ENCODE measurements at places on chromosomes 3 and 15. TPM values are rescaled to one million over a fixed set of nuclear protein-coding genes. Genes with fewer than 3 reads are reported as not detected.

DNA sequence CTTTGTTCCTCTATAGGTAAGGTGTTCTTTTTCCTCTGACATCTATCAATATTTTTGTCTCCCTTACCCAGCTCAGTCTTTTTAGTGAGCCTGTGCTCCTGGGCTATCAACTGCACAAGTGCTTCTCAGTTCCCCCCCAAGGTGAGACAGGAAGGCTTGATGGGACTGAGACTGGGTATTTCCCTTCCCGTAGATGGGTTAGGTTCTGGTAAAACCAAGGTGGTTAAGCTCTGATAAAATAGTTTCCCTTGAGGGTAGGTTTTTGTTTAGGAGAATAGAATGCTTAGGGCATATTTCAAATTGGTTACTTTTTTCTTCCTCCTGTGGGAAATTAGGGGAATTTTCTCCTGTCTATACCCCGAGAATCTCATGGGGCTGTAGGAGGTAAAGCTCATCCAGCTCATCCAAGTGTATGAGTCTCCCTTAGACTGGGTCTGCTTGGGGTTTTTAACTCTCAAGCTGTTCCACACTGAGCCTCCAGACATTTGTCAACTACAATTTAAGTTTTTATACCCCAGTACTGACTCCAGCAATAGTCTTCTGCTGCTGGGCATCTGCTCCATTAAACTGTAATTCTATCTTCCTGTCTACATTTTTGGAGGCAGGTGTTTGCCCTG, 44.9 kb downstream of the OXSR1 start:
- no peak for DNase-seq

DNA sequence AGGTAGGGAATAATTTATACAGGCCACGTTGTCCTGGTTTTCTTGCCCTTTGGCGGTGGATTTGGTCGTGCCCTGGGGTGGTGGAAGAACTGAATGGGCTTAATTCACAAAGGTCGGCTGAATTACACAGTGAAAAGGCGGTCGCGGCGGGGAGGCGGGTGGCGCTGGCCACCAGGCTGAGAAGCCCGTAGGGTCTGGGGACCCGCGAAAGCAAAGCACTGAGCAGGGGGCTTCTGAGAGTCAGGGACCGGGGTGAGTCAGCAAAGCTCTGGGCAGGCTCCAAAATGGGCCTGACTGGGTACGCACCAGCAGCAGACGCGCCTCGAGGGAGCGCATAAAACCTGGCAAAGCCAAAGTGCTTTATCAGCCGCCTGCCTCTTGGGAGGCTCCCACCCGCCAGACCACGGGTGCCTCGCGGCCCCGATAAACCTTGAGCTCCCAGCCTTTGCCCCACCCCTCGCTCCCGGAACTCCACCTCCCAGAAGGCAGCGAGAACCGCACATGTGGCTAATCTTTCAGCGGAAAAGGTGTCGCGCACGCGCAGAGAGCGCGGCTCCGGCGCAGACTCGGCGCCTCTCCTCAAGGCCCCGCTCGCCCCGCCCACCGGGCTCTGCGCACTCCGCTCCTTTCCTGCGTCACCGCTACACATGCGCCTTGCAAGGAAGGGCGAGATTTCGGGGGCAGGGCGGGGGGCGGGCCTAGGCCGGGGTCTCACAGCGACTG, 377 bp upstream of the ABCF3 start:
- peak; percentile 100 for DNase-seq

The GABRG3 gene
- not detected for total RNA-seq

- DNase-seq = no peak
Observed at GRCh38 chr3:81770710-81771109, 9.3 kb upstream of the GBE1 start.

The C3orf20 gene
- total RNA-seq = not detected

DNA sequence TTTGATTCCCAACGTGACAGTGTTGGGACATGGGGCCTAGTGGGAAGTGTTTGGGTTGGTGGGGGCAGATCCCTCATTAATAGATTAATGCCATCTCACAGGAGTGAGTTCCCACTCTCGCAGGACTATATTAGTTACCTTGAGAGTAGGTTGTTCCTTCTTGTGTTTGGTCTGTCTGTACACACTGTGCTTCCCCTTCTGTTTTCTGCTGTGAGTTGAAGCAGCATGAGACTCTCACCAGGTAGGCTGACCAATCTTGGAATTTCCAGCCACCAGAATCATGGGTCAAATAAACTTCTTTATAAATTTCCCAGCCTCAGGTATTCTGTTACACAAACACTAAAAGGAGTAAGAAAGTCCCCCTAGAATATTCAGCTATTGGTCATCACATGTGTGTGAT, 145.4 kb downstream of the ERC2 start:
- no peak for DNase-seq

DNA sequence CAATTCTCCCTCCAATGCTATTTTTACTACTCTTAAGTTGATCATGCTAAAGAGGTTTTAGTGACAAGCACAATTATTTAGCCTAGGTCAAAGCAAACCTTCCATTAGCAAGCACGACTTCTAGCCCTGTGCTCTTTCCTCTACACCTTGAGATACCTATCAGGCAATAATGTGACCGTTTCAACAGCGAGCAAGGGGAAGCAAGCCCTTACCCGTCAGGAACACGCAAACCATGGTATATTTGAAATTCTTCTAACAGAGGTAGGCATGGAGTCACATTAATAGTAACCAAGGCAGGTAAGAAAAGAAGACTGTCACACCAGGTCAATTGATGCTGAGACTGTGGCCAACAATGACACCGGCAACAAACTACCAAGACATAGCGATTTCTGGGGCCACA, 68.9 kb upstream of the VGLL4 start:
- DNase-seq = no peak

The SPSB4 gene
- total RNA-seq = 7.1 TPM

GRCh38 chr3:149153402-149153801, 24.0 kb downstream of the HPS3 start:
- DNase-seq = no peak

DNA sequence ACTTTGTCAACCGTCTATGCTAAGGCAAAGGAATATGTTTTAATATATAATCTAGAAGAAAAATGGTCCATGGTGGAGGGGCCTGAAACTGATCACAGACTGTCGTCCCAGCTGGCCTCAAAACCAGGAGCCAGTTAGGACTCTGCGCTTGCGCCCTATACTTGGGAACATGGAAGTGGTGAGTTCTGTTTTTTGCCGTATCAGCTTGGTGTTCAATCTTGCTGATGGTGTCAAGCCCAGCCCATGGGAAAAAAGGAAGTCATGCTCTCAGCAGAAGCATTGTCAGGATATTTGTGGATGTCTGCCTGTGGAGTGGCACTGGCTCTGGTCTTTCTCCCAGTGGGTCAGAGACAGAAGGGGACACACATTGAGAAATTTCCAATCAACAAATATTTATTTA, 342.0 kb upstream of the CTDSPL start:
- no peak for DNase-seq

The MAPKBP1 gene
- 14.4 TPM for total RNA-seq

GRCh38 chr15:48795901-48796300, 15.0 kb downstream of the CEP152 start:
- no peak for DNase-seq

GRCh38 chr3:58197588-58197987, 13.2 kb downstream of the DNASE1L3 start:
- no peak for DNase-seq

The ZNF620 gene
- total RNA-seq = 1.6 TPM

DNA sequence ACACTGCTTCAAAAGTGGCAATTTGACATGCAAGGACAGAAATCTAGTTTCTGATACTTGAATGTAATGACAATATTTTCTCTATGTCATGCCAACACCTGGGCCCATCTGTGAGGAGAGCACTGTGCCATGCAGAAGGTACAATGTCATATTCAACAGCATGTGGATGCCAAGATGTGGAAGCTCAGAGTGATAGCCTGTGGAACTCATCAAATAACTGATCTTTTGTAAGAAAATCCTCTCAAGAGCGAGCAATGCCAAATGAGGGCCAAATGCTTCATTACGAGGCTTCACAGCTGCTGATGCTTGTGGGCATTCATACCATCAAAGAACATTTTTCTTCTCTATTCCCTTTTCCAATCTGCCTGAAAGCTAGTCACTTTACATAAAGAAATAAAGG, 95.1 kb downstream of the ROBO1 start:
- DNase-seq = no peak

DNA sequence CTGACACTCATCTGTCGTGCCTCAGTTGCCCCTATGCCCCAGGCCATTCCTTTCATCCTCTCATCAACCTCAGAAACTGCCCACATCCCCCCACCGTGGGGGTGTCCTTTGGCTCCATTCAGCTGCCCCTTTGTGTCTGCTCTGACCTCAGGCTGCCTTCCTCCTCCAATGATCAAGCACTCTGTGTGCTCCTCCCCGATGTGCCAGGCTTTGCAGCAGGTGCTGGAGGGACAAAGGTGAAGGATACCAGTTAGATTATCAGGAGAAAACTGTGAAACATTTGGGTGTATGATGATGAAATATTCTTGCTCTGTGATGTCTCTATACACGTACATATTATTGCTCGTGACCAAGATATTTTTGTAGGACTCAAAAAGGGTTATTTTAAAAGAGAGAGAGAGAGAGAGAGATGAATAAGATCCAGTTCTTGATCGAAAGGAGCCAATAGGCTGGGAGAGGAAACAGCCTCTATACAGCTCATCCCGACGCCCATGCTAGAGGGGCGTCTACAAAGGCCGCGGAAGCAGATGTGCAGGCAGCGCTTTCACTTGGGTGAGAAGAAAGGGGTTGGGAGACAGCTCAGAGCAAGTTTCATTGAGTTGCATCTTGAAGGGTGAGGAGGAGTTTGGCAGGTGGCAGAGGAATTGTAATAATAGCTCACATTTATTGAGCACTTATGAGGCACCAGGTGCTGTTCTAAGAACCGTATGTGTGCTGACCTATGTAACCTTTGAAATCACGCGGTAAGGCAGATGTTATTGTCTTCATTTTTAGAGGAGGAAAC, 28.3 kb upstream of the ADCY5 start:
- no peak for DNase-seq

- no peak for DNase-seq
Observed at GRCh38 chr3:15428539-15428938, 1.1 kb downstream of the EAF1 start.
